ENCODE measurements at places on chromosomes 6 and 20. TPM values are rescaled to one million over a fixed set of nuclear protein-coding genes. Genes with fewer than 3 reads are reported as not detected.

GRIK2 gene
- 0.89 TPM for total RNA-seq

ECT2L gene
- not detected for total RNA-seq

CENPW gene
- total RNA-seq = 4.2 TPM

TSPO2 gene
- not detected for total RNA-seq

TFAP2D gene
- total RNA-seq = 0.46 TPM

VSX1 gene
- not detected for total RNA-seq

KHDRBS2 gene
- not detected for total RNA-seq

KCNK15 gene
- total RNA-seq = 4.8 TPM

ACSS1 gene
- 1.7 TPM for total RNA-seq

PHF3 gene
- total RNA-seq = 61.8 TPM

DPPA5 gene
- total RNA-seq = not detected
